ENCODE measurements at places on chromosomes 11 and 22.

GRCh38 chr11:80346353-80347059 lies 905.7 kb upstream of the TENM4 start:
- DNase-seq, result no peak

DNA sequence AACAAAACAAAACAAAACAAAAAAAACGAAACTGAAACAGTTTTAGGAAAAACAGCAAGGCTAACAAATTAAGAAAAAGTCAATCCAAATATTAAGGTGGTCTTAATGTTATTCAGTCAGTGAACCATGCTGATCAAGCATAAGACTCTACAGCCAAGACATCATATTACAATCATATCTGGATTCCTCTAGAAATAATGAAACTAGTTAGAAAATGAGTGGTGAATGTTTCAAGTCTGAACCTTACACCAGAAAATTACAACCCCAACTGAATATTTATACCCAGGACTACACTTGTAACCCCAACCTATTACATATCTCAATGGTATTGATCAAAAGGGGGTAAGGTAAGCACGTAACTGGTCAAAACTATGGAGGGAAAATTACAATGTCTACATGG lies 48.8 kb downstream of the ACAT1 start:
- DNase-seq, result peak; percentile 6

- peak; percentile 68 for DNase-seq
Observed at GRCh38 chr22:44735518-44736428, 16.6 kb upstream of the ARHGAP8 start.

GRCh38 chr11:45485070-45485707 lies 180.2 kb downstream of the CHST1 start:
- no peak for DNase-seq

GRCh38 chr11:111978028-111978771 lies 41.1 kb downstream of the DIXDC1 start:
- no peak for DNase-seq

- DNase-seq, result no peak
Observed at GRCh38 chr11:5967708-5968107, 586 bp downstream of the OR56A5 start.

- DNase-seq, result no peak
Observed at GRCh38 chr11:105862736-105863367, 159.2 kb downstream of the MSANTD4 start.

DNA sequence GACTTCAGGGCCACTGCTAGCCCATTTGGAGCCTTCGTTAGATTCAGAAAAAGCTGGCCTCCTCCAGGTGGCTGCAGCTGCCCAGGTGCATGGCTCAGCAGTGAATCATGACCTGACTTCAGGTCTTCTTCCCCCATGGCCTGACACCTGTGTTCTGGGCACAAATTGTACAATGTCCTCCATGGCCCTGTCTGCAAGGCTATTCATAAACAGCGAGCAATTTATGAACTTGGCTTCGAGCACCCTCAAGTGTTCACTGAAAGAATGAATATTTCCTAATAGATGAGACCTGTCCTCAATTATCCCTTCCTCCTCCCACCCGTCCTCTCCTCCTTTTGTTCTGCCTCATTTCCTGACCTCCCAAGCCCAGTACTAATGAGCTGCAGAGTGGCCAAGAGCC lies 12.2 kb upstream of the VPS37C start:
- no peak for DNase-seq

- DNase-seq, result no peak
Observed at GRCh38 chr11:26953770-26954392, 40.0 kb upstream of the FIBIN start.

- DNase-seq, result no peak
Observed at GRCh38 chr11:20415432-20415831, 27.9 kb downstream of the PRMT3 start.

- peak; percentile 24 for DNase-seq
Observed at GRCh38 chr11:122202951-122203456, 87.0 kb upstream of the BLID start.

DNA sequence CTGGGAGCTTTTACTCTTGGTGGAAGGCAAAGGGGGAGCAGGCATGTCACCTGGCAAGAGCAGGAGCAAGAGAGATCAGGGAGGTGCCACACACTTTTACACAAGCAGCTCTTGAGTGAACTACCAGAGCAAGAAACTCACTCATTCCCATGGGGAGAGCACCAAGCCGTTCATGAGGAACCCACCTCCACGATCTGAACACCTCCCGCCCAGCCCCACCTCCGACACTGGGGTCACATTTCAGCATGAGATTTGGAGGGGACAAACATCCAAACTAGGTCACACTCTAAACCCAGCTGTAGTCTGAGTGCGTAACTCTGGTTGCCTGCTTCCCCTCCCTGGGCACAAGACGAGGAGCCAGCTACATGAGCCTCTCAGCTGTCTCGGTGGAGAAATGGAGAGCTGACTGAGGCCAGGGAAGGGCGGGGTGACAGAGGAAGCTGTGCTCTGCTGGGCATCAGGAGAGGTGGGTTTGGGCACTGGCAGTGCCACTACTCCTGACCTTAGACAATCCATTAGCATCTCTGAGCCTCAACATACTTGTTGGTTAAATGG lies 134.6 kb downstream of the PKNOX2 start:
- DNase-seq, result no peak

- no peak for DNase-seq
Observed at GRCh38 chr11:125948278-125949051, 2.6 kb downstream of the VSIG10L2 start.

DNA sequence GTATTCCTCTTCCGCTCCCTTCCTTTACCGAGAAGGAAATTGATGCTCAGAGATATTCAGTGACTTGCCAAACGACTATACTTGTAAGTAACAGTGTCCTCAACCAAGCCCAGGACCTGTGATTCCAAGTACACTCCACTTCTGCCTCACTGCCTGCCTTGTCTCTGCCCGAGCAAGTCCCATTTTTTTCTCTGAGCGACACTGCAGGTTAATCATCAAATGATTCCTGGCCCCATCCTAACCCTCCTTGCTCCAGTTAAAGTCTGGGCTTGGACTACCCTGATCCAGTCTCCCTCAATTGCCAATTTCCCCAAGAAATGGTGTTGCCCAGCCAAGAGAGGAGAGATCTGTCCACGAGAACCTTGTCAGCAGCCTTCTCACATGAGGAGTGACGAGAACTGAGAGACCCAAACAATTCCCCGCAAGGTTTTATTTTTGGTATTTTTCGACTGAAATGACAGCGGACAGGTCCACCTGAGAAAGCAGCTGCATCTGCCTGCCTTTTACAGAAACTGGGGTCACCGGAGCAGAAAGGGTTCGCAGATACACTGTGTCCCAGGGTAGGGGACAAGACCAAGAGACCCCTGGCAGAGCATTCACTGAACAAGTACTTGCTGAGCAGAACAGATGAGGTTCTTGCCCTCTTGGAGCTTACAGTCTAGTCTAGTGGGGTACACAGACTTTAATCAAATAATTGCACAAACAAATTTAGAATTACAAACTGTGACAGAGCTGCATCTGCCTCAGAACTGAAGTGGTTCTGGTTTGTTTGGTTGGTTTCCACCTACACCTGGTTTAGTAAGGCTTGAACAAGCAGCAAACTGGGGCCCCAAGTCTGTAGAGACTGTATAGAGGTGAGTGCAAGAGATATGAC lies 11.4 kb downstream of the POU2AF1 start:
- DNase-seq, result no peak

- no peak for DNase-seq
Observed at GRCh38 chr22:26404851-26405421, 24.1 kb upstream of the ASPHD2 start.

DNA sequence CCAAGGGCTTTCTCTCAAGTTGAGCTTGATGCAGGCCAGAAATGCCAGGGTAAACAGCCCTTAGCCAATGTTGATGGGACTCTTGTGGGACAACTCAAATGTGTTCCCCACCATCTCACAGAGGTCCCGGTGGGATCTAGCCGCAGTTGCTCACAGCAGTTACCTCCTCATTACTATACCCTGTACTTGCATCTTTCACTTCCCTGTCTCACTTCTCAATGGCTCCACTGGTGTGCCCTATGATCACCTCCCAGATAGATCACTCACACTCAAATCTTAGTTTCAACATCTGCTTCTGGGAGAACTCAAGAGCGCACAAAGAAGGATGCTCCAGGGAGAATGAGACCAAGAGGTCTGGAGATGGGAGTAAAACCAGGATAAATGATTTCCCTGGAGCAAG lies 47.0 kb downstream of the RCN1 start:
- DNase-seq, result no peak

DNA sequence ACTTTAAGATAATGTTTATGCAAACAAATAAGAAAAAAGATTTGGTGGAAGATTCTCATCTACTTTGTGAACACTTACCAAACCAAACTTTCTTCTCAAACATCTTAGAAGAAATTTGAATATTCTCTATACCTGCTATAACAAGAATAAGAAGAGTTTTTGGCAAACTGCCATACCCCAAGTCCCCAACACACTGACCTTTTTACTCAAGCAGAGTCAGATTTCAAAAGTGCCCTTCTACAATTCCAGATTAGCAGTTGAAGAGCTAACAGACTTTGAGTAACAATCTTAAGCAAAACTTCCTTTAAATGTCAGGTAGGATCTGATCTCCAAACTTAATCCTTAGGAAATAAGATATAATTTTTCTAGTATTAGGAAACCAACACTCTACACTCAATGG lies 33.9 kb downstream of the TSG101 start:
- DNase-seq, result no peak

DNA sequence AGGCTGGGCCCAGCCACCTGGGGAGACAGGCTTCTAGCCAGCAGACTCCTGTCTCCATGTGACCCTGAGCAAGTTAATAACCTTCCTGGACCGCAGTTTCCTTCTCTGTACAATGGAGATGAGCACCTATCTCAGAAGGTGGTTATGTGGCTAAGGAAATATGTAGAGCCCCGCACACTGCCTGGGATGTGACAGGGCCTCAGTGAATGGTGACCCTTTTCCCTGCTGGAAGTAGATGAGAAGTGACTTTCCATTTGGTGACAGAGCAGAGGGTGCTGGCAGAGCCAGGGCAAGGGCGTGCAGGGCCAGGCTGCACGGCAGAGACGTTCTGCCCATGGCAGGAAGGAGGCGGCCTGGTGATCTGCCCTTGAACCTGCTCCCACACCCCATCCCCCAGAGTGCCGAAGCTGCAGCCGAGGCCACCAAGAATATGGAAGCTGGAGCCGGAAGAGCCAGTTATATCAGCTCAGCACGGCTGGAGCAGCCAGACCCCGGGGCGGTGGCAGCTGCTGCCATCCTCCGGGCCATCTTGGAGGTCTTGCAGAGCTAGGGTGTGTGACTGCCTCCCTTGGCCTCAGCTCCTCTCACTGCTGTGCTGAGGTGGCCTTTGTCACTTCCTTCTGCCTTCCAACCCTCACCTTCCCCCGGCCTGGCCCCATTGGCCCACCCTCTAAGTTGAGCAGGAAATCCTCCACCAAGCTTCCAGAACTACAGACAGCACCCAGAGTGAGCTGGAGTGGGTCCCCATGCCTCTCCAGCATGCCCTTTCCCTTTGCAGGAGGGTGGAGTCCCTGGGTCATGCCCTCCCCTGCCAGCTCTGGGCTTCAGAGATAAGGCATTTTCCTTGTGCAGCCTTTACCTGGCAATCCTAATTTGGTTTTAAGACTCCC lies 13.2 kb downstream of the TKFC start:
- DNase-seq, result no peak

- DNase-seq, result no peak
Observed at GRCh38 chr11:15342163-15342562, 227.4 kb downstream of the INSC start.

DNA sequence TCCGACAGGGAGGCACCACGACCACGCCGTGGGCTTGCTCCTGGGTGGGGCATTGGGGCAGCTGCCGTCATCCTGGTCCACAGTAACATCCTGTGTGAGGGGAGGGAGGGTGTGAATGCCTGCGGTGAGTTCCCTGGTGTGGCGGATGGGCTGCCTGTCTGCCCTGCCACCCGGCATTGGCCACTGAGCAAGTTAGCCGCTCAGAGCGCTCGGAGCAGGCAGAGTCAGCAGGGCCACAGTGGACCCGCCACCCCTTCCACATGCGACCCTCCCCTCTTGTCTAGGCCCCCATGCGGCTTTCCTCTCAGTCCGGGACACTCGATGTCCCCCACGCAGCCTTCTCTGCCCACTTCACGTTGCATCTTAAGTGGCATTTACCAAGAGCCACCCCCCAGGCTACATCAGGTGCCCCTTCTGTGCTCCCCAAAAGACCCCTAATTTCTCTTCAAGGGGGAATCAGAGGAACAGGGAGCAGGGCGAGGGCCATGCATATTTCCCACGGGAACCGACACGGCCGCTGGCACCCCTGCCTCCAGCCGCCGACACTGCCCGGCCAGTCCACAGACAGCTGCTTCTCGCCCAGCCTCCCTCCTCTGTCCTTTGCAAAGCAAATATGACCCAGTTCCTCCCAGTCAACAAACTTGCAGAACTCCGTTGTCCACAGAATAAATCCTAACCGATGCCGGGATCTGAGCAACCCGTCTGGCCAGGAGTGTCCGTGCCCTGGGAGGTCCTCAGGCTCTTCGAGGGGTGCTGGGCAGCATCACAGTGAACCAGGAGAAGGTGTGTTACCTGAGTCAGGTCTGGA lies 1482.1 kb downstream of the TBC1D22A start:
- no peak for DNase-seq

- DNase-seq, result no peak
Observed at GRCh38 chr11:67442504-67443404, 522 bp downstream of the CORO1B start.

- no peak for DNase-seq
Observed at GRCh38 chr11:131684111-131685060, 314.0 kb downstream of the NTM start.

- no peak for DNase-seq
Observed at GRCh38 chr11:17211286-17211685, 3.5 kb upstream of the PIK3C2A start.

- no peak for DNase-seq
Observed at GRCh38 chr22:44632541-44633396, 69.2 kb upstream of the PRR5 start.

GRCh38 chr11:47183031-47183856 lies 3.0 kb downstream of the PACSIN3 start:
- DNase-seq, result no peak

DNA sequence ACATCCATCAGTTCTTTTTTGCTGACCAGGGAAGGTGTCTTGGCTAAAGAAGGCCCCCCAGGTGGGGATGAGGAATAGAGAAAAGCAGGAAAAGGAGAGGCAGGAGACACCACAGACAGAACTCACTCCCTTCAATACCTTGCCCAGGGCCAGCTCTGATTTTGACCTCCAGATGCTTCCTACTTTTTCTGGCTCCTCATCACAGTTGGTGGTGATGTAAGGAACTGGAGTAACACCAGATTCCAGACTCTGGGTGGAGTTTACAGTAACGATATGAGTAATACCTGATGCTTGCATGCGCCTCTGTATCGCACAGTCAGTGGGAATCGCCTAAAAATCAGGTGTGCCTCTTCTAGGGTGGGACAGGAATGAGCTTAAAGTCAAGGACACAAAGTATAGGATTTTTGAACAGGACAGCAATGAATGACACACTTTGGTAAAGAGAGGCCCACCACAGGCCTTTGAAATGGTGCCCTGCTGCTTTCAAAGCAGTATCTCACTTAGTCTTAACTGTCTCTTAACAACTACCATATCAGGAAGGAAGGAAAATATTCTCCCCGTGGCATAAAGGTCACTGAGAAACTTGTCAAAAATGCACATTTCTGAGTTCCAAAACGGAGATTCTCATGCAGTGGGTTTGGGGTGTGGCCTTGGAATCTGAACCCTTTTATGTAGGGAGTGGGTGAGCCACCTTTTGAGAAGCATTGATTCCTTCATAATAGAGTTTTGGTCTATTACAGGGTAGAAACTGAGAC lies 140.8 kb downstream of the SNX19 start:
- DNase-seq, result no peak
